Suprapubic skin (tissue), 4 donors: ENCODE measurements at places on chromosomes 5 and 9.

DNA sequence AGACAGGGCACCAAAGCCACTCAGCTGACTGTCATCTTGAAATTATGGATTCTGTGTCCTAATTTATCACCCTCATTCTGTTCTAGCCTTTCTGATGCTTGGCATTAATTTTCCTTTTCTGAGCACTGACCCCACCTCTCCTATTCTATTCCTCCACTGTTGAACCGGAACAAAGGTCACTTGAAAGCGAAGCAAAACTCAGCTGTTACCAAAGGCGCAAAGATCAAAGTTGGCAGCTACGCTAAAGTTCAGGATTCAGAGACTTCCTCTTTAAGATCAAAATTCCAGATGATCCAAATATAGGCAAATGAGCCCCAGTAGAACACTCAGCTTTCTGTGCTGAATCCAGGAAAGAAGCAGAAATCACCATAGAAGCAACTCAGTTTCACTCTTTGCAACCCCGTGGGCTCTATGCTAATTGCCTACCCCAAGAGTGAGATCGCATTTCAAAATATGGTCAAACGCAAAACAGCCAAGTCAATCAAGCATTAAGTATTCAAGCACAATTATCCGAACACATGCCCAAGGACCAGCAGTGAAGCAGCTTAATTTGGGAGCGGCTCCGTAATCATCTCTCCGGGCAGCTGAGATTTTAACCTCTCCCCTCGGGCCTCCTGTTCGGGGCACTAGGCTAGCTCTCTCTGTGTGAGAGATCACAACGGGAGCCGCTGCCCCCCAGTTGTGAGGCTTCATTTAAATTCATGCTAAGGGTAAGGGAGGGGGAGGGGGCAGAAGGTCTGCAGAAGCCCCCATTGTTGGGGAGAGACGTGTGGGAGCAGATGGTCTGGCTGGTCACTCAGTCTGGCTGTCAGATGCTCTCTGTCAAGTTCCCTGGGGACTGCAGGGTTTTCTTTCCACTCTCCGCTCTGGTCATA is 288.6 kb downstream of the ELAVL2 start:
- no peak for DNase-seq

- no peak for DNase-seq
These were observed 51.1 kb downstream of the STARD4 start for GRCh38 chr5:111461255-111461671.

- no peak for DNase-seq
These were observed 226.5 kb upstream of the TUT7 start for GRCh38 chr9:86580688-86581087.

DNA sequence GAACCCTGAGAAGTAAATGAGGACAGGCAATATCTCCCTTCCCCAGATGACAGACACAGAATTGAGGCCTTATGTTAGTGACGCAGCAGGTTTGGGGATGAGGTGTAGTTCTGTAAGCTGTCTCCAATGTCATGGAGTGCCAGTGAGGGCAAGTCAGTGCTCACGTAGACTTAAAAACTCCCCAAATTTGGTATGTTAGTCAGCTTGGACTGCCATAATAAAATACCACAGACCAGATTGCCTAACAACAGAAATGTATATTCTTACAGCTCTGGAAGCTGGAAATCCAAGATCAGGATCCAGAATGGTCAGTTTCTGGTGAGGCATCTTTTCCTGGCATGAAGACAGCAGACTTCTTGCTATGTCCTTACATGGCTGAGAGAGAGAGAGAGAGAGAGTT is 14.9 kb downstream of the FOXI1 start:
- no peak for DNase-seq

GRCh38 chr9:105290418-105290817 is 46.0 kb downstream of the SLC44A1 start:
- no peak for DNase-seq

- no peak for DNase-seq
These were observed 163.4 kb downstream of the TLE4 start for GRCh38 chr9:79735023-79735779.

- DNase-seq: no peak
These were observed 138.6 kb downstream of the TRIO start for GRCh38 chr5:14281746-14282181.

DNA sequence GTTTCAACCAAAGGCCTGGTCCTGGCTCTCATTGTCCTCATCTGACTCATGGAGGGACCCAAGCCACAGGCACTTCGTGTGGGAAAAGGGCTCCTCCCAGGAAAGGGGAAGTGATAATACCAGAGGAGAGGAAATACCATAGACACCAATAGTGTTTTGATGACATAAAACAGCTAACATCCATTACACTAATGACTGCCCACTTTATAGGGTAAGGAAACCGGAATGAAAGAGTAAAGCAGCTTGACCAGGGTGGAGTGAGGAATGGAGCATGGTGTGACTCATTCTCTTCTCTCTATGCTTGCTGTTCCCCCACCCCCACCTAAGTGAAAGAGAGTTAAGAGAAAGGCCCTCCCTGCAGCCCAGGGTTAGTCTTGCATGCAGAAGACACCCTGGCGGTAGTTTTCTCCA is 67.4 kb upstream of the HRH2 start:
- no peak for DNase-seq

GRCh38 chr9:7578951-7579350 is 220.6 kb downstream of the DMAC1 start:
- no peak for DNase-seq

DNA sequence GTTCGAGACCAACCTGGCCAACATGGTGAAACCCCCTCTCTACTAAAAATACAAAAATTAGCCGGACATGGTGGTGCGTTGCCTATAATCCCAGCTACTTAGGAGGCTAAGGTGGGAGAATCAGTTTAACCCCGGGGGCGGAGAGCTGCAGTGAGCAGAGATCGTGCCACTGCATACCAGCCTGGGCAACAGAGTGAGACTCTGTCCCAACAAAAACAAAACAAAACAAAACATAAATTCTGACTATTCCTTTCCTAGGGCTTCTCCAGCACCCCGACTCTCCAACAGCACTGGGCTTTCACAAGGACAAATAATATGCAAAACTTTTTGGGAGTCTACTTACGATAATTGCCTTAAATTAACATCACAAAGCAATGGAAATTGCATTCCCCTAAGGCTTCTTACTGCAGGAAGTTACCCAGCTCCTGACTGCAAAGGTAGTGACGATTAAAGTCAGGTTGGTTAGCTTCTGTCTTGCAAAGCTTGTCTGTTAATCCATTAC is 15.9 kb upstream of the CDKN2AIPNL start:
- DNase-seq: no peak

DNA sequence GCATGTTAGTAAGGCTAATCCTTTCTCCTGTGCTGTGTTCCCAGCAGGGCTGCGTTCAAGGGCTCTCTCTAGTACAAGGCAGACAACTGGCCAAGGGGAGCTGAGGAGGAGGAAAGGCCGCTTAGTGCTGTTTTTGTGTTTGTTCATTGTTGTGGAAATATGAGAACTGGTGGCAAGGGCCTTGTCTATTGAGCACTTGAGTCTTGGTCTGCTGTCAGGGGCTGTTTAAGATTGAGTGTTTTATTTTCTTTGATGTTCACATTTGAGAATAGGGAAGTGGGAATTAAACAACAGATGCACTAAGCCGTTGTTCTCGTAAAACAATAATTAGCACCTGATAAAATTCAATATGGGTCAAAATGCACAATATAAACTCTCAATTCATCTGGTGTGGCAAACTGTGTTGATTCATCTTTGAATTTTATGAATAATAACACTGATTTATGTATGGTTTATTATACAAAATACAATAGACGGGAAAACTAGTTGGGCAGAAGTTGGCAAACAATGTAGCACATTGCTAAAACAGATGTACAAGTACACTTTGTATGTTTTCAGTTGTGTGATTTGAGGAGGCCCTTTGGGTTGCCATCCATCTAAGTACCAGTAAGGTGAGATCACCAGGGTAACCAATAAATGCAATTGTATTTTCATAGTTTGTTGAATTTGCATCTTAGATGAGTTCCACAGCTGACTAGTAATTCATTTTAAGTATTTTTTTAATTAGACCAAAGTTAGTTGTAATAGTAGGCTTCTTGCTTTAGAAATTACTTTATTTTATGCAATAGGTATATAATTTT is 97.6 kb upstream of the GRHPR start:
- no peak for DNase-seq

- DNase-seq: no peak
These were observed 328.8 kb upstream of the BRINP1 start for GRCh38 chr9:119697996-119698395.

GRCh38 chr9:16715404-16715803 is 155.1 kb downstream of the BNC2 start:
- no peak for DNase-seq

- DNase-seq: no peak
These were observed 993.9 kb upstream of the ACO1 start for GRCh38 chr9:31390403-31391025.

- no peak for DNase-seq
These were observed 21.4 kb upstream of the HMHB1 start for GRCh38 chr5:143790457-143791112.

GRCh38 chr5:2906302-2907090 is 155.0 kb upstream of the IRX2 start:
- DNase-seq: peak; percentile 49

- no peak for DNase-seq
These were observed 5.1 kb upstream of the ERGIC1 start for GRCh38 chr5:172828911-172829431.

DNA sequence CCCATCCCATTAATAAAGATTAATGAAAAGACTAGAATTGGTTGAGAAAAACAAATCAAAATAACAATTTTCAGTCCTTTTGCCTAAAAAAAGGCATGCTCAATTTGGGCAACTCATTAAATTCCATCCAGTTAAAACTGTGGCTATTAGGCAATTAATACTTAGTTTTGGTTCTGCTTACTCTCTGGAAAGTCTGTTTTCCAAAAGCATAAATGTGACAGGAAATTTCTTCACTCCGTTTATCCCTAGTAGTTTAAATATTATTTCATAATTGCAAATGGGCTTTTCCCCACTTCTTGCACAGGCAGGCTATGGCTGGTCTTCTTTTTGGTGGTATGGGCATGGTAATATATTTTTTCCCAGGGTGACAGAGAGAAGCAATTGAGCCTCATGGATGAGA is 373.3 kb upstream of the KLF4 start:
- DNase-seq: no peak

GRCh38 chr5:32443145-32443540 is 1.4 kb downstream of the ZFR start:
- no peak for DNase-seq

DNA sequence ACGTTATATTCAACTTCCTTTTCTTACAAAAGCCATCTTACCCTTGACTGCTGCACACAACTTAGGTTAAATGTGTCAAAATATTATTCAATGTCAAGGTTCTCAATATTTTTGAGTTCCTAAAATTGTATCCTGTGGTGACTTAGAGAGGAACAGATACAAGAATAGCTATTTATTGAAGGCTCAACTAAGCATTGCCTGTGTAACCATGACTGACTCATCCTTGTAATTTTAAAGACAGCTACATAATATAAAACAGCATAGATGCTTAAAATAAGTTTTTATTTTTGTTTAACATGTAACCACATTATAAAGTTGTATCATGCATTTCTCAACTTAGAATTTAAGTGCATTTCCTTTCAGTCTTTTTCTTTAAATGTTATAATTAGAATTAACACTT is 312.9 kb upstream of the RGMB start:
- DNase-seq: no peak

DNA sequence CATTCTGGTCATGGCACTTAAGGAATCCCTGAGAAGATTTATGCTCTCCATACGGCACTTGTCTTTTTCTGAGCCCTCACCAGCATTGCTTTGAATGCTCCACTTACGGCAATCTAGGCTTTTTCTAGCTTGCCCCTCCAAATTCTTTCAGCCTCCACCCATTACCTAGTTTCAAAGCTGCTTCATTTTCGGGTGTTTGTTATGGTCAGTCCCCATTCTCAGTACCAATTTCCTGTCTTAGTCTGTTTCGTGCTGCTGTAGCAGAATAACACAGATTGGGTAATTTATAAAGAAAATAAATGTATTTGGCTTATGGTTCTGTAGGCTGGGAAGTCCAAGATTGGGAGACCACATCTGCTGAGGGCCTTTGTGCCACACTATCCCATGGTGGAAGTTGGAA is 42.0 kb downstream of the ARHGEF28 start:
- no peak for DNase-seq

DNA sequence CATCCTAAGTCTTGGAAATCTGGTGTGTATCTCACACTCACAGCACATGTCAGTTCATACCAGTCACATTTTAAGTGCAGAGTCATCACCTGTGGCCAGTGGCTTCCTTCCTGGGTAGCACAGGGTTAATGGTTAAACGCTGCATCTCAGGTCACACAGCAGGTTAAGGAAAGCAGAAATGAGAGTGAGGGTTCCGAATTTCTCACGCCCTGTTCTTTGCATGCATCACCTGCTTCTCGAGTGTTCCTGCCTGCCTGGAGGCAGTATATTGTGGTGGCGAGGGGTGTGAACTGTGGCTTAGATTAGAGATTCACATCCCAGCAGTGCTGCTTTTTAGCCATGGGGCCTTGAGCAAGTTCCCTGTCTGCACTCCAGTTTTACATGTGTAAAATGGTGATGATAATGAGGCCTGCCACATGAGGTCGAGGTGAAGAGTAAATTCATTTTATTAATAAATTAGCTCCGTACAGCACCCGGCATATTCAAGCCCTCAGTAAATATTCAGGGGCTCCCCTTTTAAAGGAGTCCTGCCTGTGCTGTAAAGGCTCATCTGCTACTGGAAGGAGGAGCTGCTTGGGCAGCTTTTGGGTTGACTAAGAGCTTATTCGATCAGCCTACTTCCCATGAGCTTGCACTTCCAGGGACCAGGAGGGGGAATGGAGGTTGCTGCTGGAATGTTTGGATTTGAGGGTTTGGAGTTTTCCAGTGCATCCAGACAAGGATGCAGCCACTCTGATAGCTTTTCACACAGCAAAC is 61.1 kb upstream of the SAP30L start:
- no peak for DNase-seq

DNA sequence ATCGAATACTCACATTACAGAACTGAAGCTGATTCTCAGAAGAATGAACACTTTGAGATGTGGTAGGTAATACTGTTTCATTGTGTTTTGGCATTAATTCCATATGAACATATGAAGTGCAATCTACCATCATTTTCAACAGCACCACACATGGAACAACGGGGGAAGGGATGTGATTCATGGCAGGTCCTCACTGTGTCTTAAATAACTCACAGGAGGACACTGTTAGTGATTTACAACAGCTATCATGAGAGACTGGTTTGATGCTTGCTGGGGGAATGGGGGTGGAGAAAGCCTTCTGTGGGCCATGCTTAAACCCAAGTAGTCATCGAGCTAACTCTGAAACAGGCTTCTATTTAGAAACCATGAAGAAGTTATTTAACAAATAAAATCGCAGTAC is 232.9 kb downstream of the SPOCK1 start:
- no peak for DNase-seq

DNA sequence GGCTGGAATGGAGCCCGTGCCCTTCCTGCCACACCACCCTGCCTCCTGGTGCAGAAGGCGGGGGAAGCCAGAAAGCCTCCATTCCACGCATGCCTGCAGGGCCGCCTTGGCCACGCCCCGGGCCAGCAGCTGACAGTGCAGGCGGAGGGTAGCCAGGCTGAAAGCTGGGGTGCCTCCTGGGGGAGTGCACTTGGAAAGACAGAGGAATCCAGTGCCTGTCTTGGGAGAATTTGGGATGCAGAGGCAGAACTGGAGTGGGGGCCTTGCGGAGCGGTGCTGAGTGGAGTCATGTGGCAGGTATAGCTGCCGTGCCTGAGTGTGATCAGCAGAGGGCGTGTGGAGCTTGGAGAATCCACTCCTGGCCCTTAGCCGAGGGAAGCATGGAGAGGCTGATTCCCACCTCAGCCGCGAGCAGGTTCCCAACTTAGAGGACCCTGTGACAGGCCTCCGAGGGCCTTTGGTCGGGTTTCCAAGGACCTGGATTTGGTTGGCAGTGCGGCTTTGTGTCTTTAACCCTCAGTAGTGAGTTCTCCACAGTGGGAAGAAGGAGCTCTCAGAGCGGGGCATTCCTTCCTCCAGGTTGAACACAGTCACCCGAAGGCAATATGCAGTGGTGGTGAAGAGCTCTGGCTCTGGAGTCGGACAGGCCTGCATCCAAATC is 9.1 kb upstream of the URM1 start:
- peak; percentile 89 for DNase-seq
